ENCODE measurements at places on chromosomes 2 and 18. TPM values are rescaled to one million over a fixed set of nuclear protein-coding genes. Genes with fewer than 3 reads are reported as not detected.

The CERS6 gene
- 13.4 TPM for total RNA-seq

GRCh38 chr18:50742952-50743351 lies 76.9 kb downstream of the MRO start:
- no peaks in the 10 kb centered on the region for H3K4me1 ChIP-seq
- DNase-seq, result no peak
- H3K4me3 ChIP-seq, result no peak overlapping the region
- no peak overlapping the region for H3K27ac ChIP-seq

- H3K4me3 ChIP-seq, result no peak overlapping the region
- H3K36me3 ChIP-seq, result no peaks in the 10 kb centered on the region
- DNase-seq, result no peak
- no peaks in the 10 kb centered on the region for H3K4me1 ChIP-seq
- H3K27me3 ChIP-seq, result no peaks in the 10 kb centered on the region
These were observed 530.7 kb downstream of the TMEM182 start for GRCh38 chr2:103292573-103292972.

The ITGA4 gene
- 12.5 TPM for total RNA-seq

GRCh38 chr2:12347066-12347493 lies 369.7 kb upstream of the TRIB2 start:
- H3K27ac ChIP-seq, result no peak overlapping the region
- no peaks in the 10 kb centered on the region for H3K27me3 ChIP-seq
- no peak for DNase-seq

The IKZF2 gene
- 14.9 TPM for total RNA-seq

DNA sequence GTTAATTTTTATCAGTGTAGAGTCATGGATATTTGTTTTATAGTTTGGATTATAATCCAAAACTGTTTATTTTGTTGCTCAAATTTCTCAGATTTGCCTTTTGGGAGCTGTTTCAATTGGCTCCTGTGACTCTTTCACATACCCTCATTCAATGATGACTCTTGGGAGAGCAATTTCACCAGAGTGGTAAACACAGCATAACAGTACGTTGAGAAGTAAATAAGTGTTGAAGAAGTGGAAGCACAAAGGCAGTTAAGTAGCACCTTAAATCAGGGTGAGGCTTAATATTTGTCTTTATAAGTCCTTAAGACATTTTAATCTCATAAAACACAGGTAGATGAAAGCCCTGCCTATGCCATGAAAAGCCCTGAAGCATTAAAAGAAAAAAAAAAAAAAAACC lies 17.1 kb upstream of the SLC39A10 start:
- DNase-seq, result no peak
- no peak overlapping the region for H3K4me3 ChIP-seq
- H3K36me3 ChIP-seq, result no peaks in the 10 kb centered on the region
- no peak overlapping the region for H3K27ac ChIP-seq

DNA sequence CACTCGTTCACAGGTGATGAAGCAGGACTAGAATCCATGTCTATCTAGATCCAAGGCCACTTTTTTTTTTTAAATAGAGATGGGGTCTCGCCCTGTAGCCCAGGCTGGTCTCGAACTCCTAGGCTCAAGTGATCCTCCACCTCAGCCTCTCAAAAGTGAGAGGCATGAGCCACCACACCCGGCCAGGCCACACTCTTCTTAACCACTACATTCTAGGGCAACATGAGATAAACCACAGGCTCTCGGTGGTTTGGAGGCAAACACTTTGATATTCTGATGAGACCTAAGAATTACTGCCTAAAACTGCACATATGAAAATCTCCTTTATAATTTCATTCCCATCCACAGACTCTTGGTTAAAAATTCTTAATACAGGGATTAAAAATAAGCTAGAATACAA lies 51.8 kb downstream of the USP34 start:
- H3K27ac ChIP-seq, result no peak overlapping the region
- peaks cover 20% of the 10 kb centered on the region for H3K4me1 ChIP-seq
- H3K4me3 ChIP-seq, result no peak overlapping the region
- no peaks in the 10 kb centered on the region for H3K27me3 ChIP-seq

The HOXD12 gene
- total RNA-seq, result not detected

The GPR35 gene
- total RNA-seq, result 7.8 TPM

GRCh38 chr18:34772887-34773286 lies 62.8 kb downstream of the DTNA start:
- H3K27me3 ChIP-seq, result no peaks in the 10 kb centered on the region
- peaks cover 3% of the 10 kb centered on the region for H3K4me1 ChIP-seq
- peak overlapping the region; percentile 62 for H3K27ac ChIP-seq
- peaks cover 4% of the 10 kb centered on the region for H3K36me3 ChIP-seq
- DNase-seq, result no peak

DNA sequence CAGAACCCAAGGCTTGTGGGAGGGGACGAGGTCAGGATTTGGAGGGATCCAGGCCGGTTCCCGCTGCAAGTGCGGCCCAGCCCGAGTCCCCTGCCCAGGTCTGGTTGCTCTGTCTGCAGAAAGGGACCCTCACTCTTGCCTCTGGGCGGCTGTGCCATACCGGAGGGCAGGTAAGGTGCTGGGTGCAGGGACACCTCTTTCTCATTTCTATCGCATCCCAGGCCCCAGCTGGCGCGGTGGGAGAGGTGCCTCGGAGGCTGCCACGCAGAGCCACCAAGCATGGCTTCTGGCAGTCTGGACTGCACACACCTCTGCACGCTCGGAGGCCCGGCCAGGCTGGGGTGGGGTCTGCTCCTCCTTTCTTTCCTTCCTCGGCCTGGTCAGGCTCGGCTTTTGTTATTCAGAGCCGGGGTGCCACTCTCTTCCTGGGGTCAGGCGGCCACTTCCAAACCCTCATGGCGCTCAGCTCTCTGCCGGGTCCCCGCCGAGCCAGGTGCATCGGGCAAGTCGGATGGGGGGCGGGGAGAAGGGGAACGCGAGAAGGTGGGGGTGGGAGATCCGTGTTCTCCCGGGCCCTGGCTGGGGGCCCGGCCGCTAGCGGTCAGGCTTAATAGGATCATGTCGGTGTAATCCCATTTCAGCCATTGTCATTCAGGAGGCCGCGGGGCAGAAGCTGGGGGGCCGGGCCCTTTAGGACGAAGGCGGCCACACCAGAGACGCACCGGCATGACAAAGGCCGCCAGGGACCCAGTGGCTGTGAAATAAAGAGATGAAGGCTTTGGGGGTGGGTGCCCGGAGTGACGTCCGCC lies 9.0 kb downstream of the GBX2 start:
- no peaks in the 10 kb centered on the region for H3K36me3 ChIP-seq
- peak; percentile 33 for DNase-seq
- no peaks in the 10 kb centered on the region for H3K4me1 ChIP-seq
- no peak overlapping the region for H3K4me3 ChIP-seq

- H3K27ac ChIP-seq, result no peak overlapping the region
- no peak for DNase-seq
- H3K4me3 ChIP-seq, result no peak overlapping the region
- no peaks in the 10 kb centered on the region for H3K27me3 ChIP-seq
- H3K36me3 ChIP-seq, result no peaks in the 10 kb centered on the region
These were observed 103.2 kb downstream of the FAM161A start for GRCh38 chr2:61750624-61751023.

The ORC4 gene
- total RNA-seq, result 89.5 TPM

The SYT4 gene
- total RNA-seq, result 1.8 TPM

GRCh38 chr2:114940785-114941458 lies 498.5 kb downstream of the DPP10 start:
- DNase-seq, result no peak
- H3K36me3 ChIP-seq, result no peaks in the 10 kb centered on the region
- no peaks in the 10 kb centered on the region for H3K4me1 ChIP-seq
- H3K27me3 ChIP-seq, result no peaks in the 10 kb centered on the region
- H3K27ac ChIP-seq, result no peak overlapping the region

The FSHR gene
- total RNA-seq, result not detected

- no peak overlapping the region for H3K4me3 ChIP-seq
- H3K27ac ChIP-seq, result no peak overlapping the region
- no peaks in the 10 kb centered on the region for H3K36me3 ChIP-seq
- DNase-seq, result no peak
- peaks cover 6% of the 10 kb centered on the region for H3K4me1 ChIP-seq
These were observed 33.8 kb upstream of the CYP1B1 start for GRCh38 chr2:38109732-38110181.

DNA sequence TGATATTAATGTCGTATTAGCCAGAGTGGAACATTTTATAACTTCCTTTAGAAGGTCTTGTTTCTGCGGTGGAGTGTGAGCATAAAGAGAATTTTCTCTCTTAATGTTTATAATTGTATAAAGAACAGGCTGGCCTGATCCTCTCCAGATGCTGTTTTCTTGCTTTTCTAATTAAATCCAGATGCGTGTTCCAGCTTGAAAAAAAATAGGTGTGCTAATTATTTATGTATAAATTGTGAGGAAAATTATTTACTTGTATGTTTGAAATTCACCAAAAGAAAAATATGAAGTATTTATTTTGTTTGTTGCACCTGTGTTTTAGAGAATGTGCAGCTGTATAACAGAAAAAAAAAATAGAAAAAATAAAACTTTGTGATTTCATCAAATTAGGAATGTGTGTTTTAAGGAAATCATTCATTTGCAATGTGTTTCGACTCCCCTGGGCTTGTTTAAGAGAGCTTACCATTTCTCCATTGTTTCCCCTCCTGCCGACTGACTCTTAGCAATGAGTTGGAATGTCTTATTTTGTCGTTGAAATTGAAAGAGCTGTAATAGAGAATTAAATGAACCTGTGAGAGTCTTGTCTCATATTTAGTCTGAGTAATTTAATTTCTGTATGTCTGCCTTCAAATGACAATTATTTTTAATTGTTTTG lies 220.1 kb upstream of the NXPH2 start:
- no peak overlapping the region for H3K4me3 ChIP-seq
- no peak for DNase-seq
- no peaks in the 10 kb centered on the region for H3K27me3 ChIP-seq
- H3K27ac ChIP-seq, result no peak overlapping the region
- H3K36me3 ChIP-seq, result no peaks in the 10 kb centered on the region

DNA sequence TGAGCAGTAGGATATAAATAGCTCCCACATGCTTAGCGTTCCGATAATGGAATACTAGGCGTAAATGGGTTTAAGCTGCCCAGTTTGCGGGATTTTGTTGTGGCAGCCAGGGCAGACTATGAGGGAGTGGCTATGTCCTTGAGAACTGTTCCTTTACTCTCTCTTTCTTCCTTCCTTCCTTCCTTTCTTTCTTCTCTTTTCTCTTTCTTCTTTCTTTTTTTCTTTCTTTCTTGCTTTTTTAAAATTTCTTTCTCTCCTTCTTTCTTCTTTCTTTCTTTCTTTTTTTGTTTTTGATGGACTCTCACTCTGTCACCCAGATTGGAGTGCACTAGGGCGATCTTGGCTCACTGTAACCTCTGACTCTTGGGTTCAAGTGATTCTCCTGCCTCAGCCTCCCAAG lies 9.1 kb upstream of the PRELID3A start:
- DNase-seq, result no peak
- no peak overlapping the region for H3K4me3 ChIP-seq
- no peaks in the 10 kb centered on the region for H3K27me3 ChIP-seq
- H3K36me3 ChIP-seq, result no peaks in the 10 kb centered on the region
- H3K4me1 ChIP-seq, result no peaks in the 10 kb centered on the region

The STAT4 gene
- total RNA-seq, result not detected

The FAP gene
- total RNA-seq, result 24.8 TPM

DNA sequence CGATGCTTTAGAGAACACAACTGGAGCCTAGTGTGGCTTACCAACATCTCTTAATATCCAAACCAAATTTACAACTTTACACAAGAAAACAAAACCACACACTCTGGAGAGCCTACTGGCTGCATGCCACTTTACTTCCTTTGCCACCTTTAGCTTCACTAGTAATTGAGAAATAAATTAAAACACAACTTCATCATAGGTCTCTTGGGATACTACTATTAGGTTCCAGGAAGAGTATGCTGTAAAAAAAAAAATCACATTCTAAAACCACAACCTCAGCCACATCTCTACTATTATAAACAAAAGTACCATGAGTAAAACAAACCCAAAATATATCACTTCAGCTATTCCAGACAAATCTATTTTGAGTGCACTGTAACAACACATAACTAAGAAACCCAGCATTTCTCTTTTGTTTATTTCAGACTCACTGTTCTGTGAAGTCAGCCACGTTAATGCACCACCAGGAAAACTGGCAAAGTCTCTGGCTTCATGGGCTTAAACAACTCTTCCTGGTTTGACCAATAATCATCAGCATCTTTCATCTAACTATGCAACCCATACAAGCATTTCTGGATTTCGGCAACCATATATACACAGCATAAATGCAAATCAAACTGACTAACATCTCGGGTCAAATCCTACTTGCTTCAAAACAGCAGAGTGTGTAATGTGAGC lies 59.1 kb downstream of the REV1 start:
- H3K4me1 ChIP-seq, result peaks cover 17% of the 10 kb centered on the region
- H3K27me3 ChIP-seq, result no peaks in the 10 kb centered on the region
- no peak overlapping the region for H3K4me3 ChIP-seq
- H3K27ac ChIP-seq, result peak overlapping the region; percentile 19

The TGOLN2 gene
- total RNA-seq, result 80.6 TPM

DNA sequence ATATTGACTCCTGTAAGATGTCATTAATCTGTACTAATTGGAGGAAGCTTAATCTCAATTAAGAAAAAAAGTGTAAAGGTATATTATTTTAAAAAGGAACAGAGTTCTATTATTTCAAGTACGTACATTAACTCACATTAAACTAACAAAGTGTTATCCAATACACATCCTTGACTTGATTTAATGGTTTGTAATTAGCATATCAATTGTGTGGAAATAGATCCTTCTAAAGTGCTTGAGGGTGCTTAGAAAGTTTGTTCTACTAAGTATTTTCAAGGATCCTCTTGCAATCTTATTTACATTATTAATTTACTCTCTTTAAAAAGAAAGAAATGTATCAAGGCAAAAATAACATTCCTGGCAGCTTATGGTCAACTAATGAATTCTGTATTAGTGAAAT lies 720.3 kb downstream of the KCNJ3 start:
- H3K27me3 ChIP-seq, result no peaks in the 10 kb centered on the region
- DNase-seq, result no peak
- no peak overlapping the region for H3K27ac ChIP-seq
- H3K36me3 ChIP-seq, result no peaks in the 10 kb centered on the region
- H3K4me3 ChIP-seq, result no peak overlapping the region

GRCh38 chr2:202599911-202600310 lies 34.9 kb upstream of the FAM117B start:
- H3K27ac ChIP-seq, result no peak overlapping the region
- no peaks in the 10 kb centered on the region for H3K36me3 ChIP-seq
- H3K4me3 ChIP-seq, result no peak overlapping the region
- no peak for DNase-seq

DNA sequence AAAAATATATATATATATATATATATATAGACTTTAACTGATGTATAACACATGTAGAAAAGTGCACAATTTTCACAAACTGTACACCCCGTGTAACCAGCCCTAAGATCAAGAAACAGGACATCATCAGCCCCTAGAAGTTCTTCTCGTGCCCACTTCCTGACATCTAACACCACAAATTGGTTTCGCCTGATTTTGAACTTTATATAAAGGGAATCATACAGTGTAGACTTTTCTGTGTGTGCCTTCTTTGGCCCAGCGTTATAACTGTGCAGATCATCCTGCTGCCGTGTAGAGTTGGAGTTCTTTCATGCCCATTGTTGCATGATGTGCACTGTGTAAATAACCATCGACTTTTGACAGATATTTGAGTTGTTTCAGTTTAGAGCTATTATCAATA lies 41.0 kb downstream of the SMAD7 start:
- no peaks in the 10 kb centered on the region for H3K4me1 ChIP-seq
- no peak overlapping the region for H3K4me3 ChIP-seq
- no peak overlapping the region for H3K27ac ChIP-seq
- H3K27me3 ChIP-seq, result no peaks in the 10 kb centered on the region

The SATB2 gene
- 5.8 TPM for total RNA-seq

GRCh38 chr2:127313406-127313805 lies 19.5 kb upstream of the ERCC3 start:
- DNase-seq, result no peak
- H3K27me3 ChIP-seq, result no peaks in the 10 kb centered on the region
- H3K4me3 ChIP-seq, result no peak overlapping the region
- peaks cover 9% of the 10 kb centered on the region for H3K36me3 ChIP-seq
- H3K27ac ChIP-seq, result no peak overlapping the region
- H3K4me1 ChIP-seq, result no peaks in the 10 kb centered on the region

The MPP4 gene
- total RNA-seq, result 0.36 TPM

The IL1RL1 gene
- total RNA-seq, result 5.4 TPM
